ENCODE measurements at places on chromosomes 1 and 21.

DNA sequence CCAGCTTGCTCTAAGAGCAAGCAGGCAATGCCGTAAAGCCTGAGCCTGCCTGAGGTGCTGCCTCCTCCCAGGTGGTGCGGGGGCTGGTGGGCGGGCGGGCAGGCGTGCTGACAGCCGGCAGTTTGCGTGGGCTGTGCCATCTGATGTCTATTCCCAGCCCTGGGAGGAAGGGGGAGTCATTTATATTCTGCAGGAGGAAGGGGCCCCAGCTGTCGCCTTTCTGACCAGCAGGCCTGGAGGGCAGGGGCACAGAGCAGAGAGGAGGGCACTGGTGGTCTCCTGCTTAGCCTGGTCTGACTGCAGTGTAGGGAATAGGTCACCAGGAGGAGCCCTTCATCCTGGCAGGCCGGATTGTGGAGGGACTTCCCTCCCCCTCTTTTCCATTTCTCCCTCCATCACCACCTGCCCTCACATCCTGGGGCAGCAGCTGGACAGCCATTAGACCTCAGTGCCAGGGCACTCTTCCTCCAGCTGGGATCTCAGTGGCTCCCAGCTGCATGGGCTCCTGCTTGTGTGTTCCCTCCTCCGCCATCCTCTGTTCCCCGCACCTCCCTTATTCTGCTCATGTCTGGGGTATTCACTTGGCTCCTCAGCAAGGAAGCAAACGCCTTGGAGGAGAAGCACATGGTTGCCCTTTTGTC lies 4.4 kb downstream of the CYB561D1 start:
- DNase-seq = no peak

- DNase-seq = no peak
Observed at GRCh38 chr1:10400013-10400412, 1.1 kb downstream of the PGD start.

DNA sequence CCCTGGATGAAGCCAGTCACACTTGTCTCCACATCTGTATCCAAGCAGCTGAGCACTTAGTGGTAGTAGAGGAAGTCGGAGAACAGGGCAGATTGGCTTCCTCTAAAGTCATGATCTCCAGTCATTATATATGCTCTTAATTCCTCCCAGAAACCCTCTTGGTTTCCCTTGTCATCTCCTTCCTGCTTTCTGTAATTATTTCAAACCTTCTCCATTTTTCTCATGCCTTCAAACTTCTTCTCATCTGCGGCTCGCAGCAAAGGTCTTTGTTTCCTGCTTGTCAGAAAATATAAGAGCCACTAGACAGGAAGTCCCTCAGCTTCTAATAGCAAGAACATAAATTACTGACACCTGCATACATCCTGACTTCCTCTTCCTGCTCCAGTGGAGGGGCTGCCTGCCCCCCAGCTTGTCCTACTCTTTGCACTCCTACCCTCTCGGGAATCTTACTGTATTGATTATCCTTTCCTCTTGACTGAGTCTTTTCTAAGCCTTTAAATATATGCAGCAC lies 124.6 kb upstream of the NGF start:
- no peak for DNase-seq

- no peak for DNase-seq
Observed at GRCh38 chr1:200337831-200338230, 72.0 kb downstream of the ZNF281 start.

DNA sequence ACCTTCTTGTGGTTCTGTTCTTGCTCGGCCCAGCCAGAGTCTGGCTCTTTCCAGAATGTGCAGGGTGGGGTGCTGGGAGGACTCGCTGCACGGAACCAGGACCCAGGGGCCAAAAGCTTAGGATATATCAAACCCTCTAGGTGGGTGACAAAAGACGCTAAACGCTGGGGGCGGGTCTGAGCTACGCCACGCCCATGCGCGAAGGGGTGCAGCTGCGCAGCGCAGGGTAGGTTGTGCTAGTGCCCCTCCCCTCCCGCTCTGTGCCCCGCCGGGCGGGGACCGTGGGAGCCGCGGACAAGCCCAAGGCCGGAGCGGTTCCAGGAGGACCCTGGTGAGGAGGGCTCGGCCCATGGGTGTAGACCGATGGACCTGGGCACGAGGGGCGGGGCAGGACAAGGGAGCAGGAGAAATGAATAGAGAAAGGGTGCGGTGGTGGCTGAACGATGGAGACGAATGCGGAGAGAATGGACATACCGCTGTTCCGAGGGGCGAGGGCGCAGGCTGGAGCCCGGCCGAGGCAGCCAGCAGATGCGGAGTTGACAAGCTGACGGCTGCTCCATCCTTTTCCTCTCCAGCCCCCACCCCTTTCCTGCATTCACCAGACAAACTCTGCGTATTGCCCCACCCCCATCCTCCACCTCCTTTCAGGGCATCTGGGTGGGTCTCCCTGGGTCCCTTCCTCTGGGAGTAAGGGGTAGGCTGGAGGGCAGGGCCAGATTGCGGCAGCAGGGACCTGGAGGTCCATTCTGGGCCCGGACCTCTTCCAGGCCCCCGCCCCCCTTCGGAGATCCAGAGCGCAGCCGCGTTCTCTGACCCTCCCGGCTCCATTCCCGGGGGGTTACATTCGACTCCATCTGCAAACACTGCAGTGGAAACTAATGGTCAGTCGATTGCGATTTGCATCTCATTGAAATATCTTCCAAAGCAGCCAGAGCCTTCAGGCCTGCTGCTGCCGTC lies at the start of gene RUSC1:
Gene RUSC1 (plus strand): TSS at position 234 of the 957 bp plus-strand sequence. CDS start 880 bp downstream, outside the sequence.
- DNase-seq = no peak

DNA sequence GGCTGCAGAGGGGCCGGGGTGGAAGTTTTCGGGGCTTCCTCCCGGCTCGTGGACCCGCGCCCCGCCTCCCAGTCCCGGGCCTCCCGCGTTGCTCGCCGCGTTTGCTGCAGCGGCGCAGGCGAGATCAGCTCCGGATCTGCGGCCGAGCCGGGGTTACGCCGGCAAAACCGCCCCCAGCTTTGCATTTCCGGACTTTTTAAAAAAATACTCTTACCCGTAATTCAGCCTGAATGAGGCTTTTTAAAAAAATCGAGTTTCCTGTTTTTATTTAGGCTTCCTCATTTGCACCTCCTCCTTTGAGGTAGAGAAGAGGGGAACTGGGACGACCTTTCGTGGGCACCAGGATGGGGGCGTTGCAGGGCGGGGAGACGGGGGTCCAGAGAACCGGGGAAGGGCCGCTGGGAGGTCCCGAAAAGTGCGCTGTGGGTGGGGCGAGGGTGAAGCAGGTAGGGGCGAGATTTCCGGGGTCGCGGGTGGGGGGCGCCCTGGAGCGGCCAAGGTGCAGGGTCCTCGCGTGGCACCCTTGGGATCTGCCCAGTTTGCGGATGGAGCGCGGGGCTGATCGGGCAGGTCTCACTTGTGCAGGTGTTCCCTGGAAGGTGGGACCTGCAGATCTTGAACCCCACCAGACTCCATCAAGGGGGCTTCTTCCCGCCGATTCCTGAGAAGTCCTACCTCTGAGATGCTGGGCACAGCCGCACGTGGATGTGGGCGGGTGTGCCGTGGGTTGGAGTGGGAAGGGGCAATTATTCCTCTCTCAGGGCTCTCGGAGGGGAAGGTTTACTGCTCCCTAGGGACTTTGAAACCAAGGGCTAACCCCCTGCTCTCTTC lies 1.1 kb downstream of the PIK3CD start:
- no peak for DNase-seq

DNA sequence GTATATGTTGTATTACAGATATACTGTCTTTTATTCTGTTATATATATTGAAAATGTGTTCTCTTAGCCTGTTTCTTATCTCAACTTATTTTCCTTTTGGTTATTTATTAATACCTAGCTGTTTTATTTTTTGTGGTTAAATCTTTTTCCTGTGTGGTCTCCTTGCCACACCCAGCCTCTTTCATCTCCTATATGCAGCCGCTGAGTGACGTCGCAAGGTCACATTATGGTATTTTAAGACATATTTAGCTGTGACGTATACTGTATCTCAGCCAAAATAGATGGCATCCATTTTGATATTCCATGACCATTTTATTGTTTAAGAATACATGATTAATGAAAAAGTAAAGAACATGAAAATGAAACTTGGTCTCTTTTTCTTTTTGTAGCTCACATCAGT lies 29.1 kb downstream of the CENPF start:
- no peak for DNase-seq

GRCh38 chr21:46098303-46099141 lies 610 bp downstream of the COL6A2 start:
- DNase-seq = no peak

GRCh38 chr1:10906866-10907519 lies 105.5 kb upstream of the TARDBP start:
- DNase-seq = no peak

- DNase-seq = no peak
Observed at GRCh38 chr1:201013991-201014815, 9.3 kb downstream of the KIF21B start.

- DNase-seq = no peak
Observed at GRCh38 chr21:35212393-35213127, 163.5 kb upstream of the RUNX1 start.

GRCh38 chr1:20167126-20167525 lies 18.8 kb upstream of the UBXN10 start:
- no peak for DNase-seq

GRCh38 chr1:165257969-165258459 lies 98.5 kb downstream of the LMX1A start:
- DNase-seq = no peak

DNA sequence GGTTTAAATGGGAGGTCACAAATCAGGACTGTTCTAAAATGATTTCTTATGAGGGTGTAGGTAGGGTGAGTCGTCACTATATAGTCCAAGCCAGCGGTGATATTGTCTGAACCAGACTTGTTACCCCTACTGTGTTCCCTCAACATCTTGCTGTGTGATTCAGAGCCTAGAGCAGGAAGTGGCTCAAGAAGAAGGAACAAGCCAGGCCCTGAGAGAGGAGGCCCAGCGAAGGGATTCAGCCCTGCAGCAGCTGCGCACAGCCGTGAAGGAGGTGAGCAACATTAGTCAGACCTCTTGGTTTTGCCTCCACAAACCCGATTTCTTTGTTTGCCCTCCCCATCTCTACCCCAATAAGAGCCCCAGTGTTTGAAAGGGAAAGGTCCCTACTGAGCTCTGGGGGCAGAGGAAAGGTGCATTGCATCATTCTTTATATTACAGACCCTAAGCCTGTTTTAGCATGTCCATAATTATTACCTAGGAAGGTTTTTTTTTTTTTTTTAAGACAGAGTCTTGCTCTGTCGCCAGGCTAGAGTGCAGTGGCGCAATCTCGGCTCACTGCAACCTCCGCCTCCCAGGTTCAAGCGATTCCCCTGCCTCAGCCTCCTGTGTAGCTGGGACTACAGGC lies 5.0 kb upstream of the SH3BGRL3 start:
- DNase-seq = no peak

- DNase-seq = no peak
Observed at GRCh38 chr1:151047591-151047924, at the start of gene C1orf56. Gene C1orf56 (plus strand): TSS chr1:151047751. CDS start chr1:151047848, 97 bp downstream.

DNA sequence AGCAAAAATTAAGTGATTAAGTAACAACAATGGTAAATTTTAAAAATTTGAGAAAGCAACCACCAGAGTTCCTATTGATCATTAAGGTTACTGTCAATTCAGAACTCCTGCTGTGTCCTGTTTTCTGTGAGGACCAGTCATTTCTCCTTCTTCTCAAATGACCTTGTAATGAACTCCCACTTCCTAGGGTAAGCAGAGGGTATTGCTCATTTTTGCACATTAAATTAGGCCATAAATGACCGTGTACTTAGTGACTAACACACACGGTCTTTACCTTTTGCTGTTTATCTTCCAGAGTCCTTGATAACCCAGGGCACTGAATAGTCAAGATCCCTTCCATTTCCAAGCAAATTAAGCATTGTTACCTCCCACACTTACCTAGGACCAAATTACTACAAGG lies 227.5 kb upstream of the LYPLAL1 start:
- no peak for DNase-seq

- no peak for DNase-seq
Observed at GRCh38 chr1:30523055-30524020, 200.0 kb downstream of the MATN1 start.

DNA sequence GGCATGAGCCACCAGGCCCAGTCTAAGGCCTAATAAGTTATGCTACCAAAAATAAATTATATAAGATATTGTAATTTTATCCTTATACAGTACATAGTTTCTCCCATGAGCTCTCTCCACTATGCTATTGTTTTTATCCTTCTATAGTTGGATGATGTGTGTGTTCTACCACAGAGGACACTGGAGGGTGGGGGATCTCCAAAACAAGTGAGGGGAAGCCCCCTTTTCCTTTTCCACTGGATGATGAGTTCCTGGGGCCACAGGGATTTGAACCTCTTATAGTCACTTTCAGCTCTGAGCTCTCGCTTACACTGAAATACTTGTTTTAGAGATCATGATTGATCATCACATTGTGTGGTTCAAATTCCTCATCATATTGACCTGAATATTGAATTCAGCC lies 77.6 kb upstream of the VAV3 start:
- no peak for DNase-seq

GRCh38 chr1:165539306-165539705 lies 4.5 kb upstream of the LRRC52 start:
- DNase-seq = no peak

DNA sequence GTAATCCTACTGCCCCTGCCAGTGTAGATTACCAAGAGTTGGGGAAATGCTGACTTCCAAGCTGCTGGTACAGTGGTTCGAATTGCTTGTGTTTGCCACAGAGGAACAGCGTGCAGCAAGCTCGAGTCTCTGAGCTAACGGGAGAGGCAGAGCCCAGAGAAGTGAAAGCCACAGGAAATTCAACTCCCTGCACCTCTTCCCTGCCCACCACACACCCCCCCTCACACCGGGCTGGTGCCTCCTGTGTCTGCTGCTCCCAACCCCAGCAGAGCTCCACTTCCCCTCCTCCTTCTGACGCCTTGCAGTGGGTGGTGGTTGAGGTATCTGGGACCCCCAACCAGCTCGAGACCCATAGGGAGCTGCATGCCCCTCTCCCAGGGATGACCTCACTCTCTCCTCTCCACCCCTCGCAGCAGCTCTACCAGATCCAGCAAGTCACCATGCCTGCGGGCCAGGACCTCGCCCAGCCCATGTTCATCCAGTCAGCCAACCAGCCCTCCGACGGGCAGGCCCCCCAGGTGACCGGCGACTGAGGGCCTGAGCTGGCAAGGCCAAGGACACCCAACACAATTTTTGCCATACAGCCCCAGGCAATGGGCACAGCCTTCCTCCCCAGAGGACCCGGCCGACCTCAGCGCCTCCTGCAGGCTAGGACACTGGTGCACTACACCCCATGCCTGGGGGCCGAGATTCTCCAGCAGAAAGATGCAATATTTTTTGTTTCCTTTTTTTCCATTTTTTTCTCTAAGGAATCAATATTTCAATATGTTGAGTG lies 13.1 kb upstream of the KCNQ4 start:
- DNase-seq = no peak

DNA sequence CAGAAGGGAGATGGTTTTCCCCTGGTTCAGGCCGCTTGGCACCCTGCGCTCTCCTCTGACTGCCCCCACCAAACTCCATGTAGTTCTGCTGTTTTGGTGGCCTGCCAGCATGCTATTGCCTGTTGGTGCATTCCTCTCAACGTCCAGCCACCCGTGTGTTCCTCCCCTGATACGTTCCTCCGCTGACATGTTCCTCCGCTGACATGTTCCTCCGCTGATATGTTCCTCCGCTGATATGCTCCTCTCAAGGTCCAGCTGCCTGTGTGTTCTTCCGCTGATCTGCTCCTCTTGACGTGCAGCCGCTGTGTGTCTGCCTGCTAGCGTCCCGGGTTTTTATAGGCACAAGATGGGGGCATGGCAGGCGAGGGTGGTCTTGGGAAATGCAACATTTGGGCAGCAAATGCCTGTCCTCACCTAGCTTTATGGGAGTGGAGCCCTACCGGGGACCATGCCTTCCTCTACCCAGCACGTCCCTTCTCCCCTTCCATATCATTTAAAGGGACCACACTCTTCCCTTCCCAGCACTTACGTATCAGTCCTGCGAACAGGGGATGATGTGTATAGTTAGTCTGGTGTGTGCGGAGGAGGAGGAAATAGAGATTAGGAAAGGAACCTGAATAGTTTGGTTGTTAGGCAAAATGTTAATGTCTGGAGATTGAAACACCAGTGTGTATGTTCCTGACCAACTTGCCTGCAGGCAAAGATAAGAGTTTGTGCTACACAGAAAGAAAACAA lies 40.6 kb upstream of the PLA2G5 start:
- no peak for DNase-seq
